ENCODE measurements at places on chromosomes 5 and 9.

DNA sequence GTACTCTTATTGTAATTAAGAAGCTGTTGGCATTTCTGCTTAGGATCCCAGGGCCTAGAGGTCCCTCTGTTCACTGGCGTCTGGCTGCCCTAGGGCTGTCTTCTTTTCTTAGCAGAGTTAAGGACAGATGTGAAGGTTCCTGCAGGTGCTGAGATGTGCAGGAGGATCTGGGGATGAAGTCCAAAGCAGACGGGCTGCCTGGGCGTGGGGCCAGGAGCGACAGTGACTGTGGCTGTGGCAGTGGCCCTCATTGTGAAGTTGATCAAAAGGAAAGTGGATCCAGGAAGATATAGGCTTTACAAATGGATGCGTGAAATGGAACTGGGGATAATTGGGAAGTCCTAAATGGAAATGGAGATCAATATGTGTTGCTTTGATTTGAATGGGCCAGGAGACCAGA is 19.1 kb upstream of the SH3PXD2B start:
- DNase-seq, result no peak

DNA sequence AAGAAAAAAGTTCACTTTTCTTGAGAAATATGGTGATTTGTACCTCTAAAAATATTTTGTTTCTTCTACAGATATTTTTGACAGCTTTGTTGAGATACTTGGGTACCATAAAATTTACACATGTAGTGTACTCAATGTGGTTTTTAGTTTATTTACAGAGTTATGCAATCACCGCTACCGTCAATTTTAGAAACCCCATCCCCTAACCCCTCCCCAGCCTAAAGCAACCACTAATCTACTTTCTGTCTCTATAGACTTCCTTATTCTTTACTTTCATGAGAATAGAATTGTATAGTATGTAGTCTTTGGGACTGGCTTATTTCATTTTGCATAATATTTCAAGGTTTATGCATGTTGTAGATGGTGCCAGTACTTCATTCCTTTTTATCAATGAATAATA is 45.0 kb upstream of the TDRD7 start:
- no peak for DNase-seq

DNA sequence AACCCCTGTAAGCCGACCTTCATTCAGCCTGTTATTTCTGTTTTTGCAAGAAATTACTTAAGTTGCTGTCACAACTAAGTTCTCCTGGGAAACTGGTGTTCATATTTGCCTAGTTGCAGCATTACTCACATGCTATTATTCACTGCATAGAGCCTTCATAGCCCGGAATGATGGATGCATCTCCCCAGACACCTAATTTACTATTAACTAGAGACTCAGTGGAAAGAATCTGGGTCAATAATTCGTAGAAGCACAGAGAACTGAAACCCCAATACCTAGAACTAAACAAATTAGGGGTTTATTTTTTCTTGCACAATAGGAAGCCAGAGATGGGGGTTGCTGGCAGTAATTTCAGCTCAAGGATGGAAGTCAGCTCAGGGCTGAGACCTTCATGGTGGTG is 45.7 kb upstream of the FAM170A start:
- DNase-seq, result no peak

DNA sequence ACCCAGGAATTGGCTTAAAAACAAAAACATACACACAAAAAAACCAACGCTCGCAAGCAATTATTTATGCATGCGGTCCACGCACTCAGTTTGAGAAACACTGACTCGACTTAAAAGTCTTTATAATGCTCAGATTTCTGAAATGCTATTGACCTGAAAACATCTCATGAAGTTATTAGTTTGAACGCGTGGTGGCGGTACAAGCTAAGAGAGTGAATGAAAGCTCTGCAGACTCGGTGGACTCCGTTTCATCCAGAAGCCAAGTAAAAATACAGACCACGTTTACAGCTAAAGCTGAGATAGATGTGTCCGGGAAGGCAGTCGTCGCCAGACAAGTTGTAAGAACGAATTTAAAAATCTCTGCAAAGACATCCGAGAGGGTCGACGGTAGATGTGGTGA is at the start of gene PCDHB6:
TSS of gene PCDHB6 (plus strand) at position 246 of the 400 bp plus-strand sequence. CDS start 201 bp downstream, outside the sequence.
- DNase-seq, result no peak

DNA sequence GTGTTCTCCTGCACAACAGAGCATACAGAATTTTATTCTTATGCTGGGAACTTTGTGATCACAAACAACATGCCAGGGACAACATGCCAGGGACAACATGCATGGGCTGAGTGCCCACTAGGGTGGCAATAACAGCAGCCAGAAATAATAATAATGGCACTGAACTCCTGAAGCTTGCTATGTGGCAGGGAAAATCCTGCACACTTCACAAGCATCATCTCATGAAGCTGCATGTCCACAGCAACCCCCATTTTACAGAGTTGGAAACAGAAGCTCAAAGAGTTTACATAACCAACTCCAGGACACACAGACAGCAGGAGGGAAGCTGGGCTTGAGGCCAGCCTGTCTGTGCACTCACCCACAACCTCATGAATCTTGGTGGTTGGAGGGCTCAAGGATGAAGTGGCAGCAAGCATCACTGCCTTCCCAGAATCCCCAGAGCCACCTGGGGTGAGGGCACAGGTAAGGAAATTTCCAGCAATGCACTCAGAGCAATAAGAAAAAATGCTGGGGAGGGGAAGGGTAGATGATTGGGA is 111.4 kb downstream of the GABBR2 start:
- DNase-seq, result no peak

GRCh38 chr9:21171351-21171750 is 4.9 kb upstream of the IFNA21 start:
- DNase-seq, result no peak

GRCh38 chr5:88688984-88689667 is 193.9 kb downstream of the MEF2C start:
- DNase-seq, result no peak

GRCh38 chr9:84789463-84789830 is 119.9 kb downstream of the NTRK2 start:
- DNase-seq, result no peak

- DNase-seq, result no peak
These were observed 48.5 kb downstream of the WNK2 start for GRCh38 chr9:93232388-93232960.

GRCh38 chr5:71830681-71831539 is 111.8 kb downstream of the CARTPT start:
- no peak for DNase-seq

- DNase-seq, result no peak
These were observed 46.4 kb downstream of the RBM27 start for GRCh38 chr5:146249801-146250200.

GRCh38 chr9:128529191-128529590 is 23.2 kb upstream of the SPTAN1 start:
- no peak for DNase-seq

DNA sequence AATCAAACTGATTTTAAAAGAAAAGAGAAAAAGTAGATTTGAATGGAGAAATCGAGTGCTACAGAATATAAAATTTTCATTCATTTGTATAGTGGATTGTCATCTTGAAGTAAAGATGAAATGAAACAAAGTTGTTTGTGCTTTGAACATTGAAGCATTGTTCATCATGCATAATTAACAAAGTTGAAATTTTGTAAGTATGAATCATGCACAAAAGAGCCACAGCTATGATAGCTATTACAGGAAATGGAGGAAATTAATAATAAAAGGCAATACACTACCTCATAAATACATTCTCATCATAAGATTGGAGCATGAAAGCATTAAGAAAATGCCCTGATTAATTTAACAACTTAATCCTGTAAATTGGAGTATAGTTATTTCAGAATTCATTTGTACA is 153.4 kb upstream of the TLX3 start:
- no peak for DNase-seq

DNA sequence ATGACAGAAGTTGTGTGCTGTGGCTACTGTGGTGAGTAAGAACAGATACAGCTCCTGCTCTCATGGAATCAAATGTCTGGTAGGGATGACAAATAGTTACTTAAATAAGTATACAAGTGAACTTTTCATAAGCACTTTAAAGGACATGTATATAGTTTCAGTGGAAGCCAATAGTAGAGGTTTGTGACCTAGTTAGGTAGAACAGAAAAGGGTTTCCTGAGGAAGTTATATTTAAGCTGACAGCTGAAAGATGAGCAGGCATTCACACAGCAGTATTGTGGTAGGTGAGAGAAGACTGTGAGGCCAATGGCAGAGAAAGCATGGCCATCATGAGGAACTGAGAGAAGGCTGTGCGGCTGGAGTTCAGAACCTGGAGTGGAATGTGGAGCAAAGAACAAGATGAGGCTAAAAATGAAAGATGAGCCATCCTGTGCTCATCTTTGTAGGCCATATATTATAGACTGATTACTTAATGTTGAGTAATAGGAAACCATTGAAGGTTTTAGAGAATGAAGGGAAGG is 15.4 kb downstream of the FAM174A start:
- DNase-seq, result no peak

DNA sequence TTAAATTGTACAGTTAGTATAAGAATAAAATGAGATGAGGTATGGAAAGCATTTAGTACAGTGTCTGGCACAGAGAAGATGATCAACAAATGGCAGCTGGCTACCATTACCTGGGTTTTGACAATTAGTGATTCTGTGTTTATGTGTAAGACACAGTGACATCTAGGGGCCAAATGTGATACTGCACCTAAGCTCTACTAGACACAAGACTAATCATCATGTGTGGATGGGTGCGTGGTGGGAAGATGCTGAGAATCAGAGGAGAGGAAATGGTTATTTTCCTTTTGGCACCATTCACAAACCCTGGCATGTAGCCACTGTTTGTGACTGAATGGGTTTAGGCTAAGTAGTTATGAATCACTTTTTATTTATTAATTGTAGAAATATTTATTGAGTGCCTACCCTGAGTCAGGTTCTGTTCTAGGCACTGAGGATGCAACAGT is 109.8 kb upstream of the TBC1D2 start:
- no peak for DNase-seq

GRCh38 chr5:173878224-173878967 is 9.8 kb upstream of the CPEB4 start:
- no peak for DNase-seq

DNA sequence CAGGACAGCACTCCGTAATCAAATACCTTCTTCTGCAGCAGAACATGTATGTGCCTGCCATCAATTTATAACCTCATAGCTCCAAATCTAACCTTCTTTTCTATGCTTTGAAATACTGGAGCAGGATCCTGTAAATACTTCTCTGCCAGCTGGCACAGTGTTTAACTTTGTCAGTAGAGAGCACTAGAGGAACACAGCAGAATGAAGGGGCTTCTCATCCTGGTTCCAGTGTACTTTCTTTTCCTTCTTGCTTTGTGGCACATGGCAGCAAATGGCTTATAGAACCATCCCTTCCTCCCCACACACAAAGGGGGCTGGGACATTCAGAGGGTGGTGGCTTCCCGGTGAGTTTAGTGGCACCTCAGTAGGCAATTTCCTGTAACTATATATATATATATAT is 3.8 kb upstream of the FBXW11 start:
- DNase-seq, result no peak

- no peak for DNase-seq
These were observed 60.4 kb upstream of the CAST start for GRCh38 chr5:96601715-96602244.

- DNase-seq, result no peak
These were observed 16.9 kb upstream of the FER start for GRCh38 chr5:108730617-108731340.

GRCh38 chr5:41754857-41755256 is 115.4 kb downstream of the OXCT1 start:
- DNase-seq, result no peak

DNA sequence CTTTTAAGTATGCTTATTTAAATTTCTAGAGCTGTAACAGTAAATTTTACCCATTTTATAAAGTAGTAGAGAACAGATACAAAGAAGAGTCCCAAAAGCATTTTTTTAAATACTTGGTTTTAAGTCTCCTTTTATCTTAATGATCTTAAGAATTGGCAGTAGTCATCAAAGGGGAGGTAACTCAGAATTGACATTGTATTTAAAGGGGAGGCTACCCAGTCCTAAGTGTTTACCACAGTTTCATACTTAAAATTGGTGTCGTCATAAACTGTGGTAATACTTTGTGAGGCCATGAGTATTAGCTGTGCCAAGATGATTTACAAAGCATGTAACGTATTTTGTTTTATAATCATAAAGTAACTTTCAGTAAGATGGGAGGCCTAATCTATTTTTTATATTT is 14.8 kb downstream of the SLC25A46 start:
- DNase-seq, result no peak

- no peak for DNase-seq
These were observed 203.8 kb downstream of the PBX3 start for GRCh38 chr9:125950880-125951471.

DNA sequence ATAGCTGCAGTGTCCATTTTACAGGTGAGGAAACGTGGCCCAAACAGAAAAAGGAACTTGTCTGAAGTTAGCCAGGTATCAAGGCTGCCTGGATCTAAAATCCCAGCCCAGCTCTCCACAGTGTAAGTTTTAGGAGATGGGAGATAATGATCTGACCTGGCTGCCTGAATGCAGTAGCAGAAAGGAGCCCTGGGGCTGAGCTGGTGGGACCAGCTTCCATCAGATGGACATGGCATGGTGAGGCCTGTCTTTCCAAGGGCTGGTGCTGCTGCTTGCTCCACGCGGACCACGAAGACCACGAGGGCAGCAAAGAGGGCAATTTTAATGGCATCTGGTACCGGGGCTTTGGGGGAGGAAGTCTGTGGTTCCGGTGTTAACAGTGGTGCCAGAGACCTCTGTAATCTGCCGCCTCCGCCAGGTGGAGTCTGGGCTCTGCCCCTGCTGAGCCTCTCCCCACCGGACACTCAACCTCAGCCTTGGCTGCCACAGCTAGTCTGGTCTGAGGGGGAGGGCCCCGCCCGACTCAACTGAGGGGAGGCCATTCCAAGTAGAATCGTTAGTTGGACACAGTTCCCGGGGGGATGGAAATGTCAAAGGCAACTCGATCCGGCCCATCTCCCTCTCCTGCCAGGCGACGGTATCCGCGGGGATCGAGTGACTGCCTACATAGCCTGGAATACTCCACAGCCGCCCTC is 650 bp downstream of the MYORG start:
- DNase-seq, result no peak

DNA sequence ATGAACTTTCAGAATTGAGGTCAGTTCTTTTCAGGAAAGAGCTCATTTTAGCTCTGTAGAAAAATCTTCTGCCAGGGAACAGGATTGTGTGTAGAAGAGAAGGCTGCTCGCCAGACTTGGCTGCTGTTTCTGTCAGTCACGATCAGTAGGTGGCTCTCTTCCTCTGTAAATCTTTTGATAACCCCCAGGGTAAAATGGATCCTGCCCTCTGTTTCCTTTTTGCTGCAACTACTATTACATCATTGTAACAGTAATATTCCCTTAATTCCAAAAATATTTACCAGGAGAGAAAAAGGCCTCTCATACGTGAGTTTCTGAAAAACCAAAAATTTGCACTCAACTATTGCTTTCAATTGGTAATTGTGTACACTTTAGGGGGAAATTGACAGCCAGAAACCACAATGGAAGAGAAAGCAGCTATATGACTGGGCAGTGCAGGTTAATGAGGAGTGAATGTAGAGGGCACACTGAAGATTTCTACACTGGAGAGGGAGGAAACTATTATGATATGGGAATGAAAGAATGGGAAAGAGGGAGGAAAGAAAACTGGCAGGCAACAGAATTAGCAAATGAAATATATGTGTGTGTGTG is 12.3 kb downstream of the IFNA21 start:
- no peak for DNase-seq

GRCh38 chr9:20929276-20929675 is 102.2 kb downstream of the HACD4 start:
- no peak for DNase-seq

All from esophagus squamous epithelium (tissue), 5 donors.